Trophoblast cell (in vitro differentiated cells and primary cell): ENCODE measurements at places on chromosomes 1 and 21.

GRCh38 chr1:224864006-224864405, 65.5 kb upstream of the DNAH14 start:
- peak; percentile 76 for DNase-seq

GRCh38 chr21:46118316-46119143, 20.6 kb downstream of the COL6A2 start:
- no peak for DNase-seq

- DNase-seq = peak; percentile 85
These were observed 39.8 kb downstream of the DIP2A start for GRCh38 chr21:46498335-46499050.

- DNase-seq = no peak
These were observed 819 bp downstream of the SLC25A34 start for GRCh38 chr1:15736892-15737261.
